ENCODE measurements at places on chromosomes 4 and X. TPM values are rescaled to one million over a fixed set of nuclear protein-coding genes. Genes with fewer than 3 reads are reported as not detected.

DNA sequence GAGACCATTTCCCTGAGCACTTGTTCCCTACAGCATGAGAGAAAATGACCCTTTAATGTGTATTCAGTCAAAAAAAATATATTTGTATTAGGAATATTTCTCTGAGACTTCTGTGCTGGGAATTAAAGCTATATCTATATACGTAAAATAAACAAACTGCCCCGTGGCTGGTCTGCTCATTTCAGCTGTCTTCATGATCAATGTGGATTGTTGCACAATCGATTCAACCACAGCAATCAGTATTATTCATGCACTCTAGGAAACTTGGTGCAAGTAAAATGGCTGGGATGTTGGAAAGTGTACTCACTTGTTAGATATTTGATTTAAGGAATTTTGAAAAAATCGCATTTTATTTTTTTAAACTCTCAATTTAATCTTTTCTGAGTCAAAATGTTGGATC is 307.9 kb upstream of the ZFP42 start:
- no peak for DNase-seq

GRCh38 chrX:136586386-136586785 is 54.4 kb downstream of the VGLL1 start:
- no peak for DNase-seq

- no peak for DNase-seq
These were observed 44.9 kb upstream of the NAP1L5 start for GRCh38 chr4:88742561-88742960.

- no peak for DNase-seq
These were observed 32.4 kb downstream of the CASP3 start for GRCh38 chr4:184616633-184617551.

- DNase-seq = no peak
These were observed 175.0 kb downstream of the PPP3CA start for GRCh38 chr4:101172369-101172768.

The NAA11 gene
- total RNA-seq = not detected

The SULT1B1 gene
- 4.5 TPM for total RNA-seq
